ENCODE measurements at places on chromosomes 3 and 15.

DNA sequence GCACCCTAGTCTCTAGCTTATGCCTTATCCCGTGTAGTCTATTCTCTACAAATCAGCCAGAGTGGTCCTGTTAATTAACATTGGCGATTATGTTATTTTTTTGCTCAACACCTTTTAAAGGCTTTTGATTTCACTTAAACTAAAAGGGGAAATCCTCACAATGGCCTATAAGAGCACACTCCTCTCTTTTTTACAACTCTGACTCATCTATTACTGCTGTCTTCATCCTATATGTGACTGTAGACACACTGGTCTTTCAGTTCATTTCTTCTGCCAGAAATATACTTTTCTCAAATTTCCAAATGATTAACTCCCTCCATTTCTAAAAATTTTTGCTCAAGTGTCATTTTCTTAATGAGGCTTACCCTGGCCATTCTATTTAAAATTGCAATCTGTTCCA is 143.4 kb downstream of the NSUN3 start:
- DNase-seq = no peak

DNA sequence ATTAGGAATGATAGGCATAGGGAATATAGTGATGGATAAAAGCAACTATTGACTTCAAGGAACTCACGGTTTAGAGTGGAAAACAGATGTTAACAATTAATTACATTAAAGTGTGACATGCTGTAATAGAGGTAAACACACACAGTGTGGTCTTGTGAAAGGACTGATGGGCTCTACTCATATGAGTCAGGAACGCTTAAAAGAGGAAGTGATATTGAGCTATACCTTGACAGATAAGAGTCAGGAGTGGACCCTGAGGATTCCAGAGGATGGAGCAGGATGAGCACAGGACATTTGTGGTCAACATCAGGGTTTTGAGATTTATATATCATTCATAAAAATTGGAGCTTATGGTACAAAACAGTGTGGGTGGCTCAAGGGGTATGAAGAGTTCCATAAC is 11.0 kb downstream of the EXOG start:
- DNase-seq = no peak

DNA sequence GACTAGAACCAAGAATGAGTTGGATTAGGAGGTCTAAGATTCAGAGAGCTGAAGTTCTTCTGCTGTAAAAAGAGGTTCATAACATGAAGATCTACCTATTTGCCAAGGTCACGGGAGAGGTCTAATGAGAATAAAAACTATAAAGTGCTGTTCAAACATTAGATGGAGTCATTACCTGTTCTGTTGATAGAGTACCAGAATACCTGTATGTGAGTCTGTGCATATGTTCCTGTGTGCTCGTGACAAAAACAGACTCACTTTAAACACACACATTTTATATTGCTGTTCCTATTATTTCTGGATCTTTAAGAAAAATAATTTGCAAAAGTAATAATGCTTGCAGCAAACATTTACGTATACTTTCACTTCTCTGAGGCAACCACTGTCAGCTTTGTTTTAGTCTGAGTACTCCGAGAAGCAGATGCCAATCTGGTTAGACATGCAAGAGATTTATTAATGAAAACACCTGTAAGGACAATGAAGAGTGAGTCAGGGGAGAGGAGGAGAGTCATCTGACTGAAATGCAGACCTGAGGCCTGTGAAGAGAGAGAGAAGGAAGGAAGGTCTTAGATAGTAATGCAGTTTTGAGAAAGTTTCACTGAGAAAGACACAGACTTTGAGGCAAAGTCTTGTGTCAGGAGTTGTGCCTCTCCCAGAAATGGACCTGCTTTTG is 221.2 kb downstream of the SQOR start:
- no peak for DNase-seq

DNA sequence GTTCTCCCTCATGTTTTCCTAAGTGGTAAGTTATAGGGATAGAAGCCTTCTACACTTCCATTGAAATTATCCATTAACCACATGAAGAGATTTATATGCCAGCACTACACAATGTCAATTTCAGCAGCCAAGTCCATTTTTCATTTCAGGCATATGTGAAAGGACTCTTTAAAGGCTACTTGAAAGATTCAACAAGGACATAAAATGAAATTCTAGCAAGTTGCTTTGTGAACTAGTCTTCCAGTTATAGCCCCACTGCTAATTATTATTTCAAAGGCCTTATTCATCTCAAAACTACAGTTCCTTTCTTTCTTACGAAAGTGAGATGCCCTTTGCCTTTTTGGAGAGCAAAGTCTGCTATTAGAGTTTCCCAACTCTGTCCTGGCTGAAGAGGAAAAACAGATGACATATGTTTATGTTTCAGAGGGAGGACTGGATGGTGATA is 66.0 kb upstream of the SLC2A2 start:
- DNase-seq = no peak

- no peak for DNase-seq
These were observed 11.0 kb downstream of the TBL1XR1 start for GRCh38 chr3:177186306-177186705.

GRCh38 chr3:122826278-122826677 is 31.4 kb downstream of the SLC49A4 start:
- no peak for DNase-seq

GRCh38 chr15:62617741-62618140 is 424.8 kb upstream of the TPM1 start:
- DNase-seq = no peak

Data from iPS DF 19.7 (cell line).